ENCODE measurements at places on chromosomes 1 and 21.

DNA sequence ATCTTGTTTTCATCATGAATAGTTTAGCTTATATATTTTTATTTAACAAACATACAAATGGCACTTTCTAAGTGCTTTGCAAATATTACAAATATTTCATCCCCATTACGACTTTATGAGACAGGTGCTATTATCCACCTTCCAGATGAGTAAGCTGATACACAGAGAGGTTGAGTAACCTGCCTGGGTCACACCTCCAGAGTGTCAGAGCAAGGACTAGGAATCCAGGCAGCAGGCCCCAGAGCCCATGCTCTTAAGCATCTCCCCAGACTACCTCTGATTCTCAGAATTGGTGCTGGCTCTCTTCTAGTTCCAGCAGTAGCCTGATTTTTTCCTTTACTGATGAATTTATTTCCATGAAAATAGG lies 40.0 kb downstream of the EPHB2 start:
- no peak for DNase-seq

- no peak for DNase-seq
Observed at GRCh38 chr1:181778640-181779260, 282.8 kb downstream of the ZNF648 start.

DNA sequence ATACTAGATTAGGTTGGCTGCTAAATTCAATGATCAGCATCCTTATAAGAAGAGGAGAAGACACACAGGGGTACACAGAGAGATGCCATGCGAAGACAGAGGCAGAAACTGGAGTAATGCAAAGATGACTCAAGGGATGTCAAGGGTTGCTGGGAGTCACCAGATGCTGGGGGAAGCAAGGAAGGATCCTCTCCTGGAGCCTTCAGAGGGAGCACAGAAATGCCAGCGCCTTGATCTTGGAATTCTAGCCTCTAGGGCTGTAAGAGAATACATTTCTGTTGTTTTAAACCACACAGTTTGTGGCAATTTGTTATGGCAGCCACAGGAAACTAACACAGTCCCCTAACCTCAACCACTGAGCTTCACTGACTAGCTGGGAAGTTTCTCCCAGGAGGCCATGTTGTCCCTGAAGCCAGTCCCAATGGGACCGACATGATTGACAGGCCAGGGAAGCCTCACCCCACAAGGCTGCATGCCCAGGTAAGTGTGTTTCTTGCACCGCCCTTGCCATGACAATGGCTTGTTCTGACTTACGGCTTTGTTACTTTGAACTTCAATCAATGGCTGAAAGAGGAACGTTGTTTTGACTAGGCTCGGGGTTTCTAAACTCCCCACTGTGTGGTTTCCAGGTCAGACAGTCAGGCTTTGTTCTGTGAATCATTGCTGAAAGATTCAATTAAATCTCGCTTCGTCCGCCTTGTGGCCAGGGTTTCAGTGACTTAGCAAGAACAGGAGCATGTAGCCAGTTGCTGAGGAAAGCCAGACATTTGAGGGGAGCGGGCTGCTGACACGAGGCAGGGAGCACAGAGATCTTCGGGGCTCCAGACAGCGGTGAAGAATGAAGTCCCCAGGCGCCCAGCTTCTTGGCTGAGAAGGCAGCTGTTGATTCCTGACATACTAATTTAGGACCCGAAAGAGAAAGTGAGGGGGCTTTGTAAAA lies 62.3 kb downstream of the RUNX1 start:
- peak; percentile 88 for DNase-seq

DNA sequence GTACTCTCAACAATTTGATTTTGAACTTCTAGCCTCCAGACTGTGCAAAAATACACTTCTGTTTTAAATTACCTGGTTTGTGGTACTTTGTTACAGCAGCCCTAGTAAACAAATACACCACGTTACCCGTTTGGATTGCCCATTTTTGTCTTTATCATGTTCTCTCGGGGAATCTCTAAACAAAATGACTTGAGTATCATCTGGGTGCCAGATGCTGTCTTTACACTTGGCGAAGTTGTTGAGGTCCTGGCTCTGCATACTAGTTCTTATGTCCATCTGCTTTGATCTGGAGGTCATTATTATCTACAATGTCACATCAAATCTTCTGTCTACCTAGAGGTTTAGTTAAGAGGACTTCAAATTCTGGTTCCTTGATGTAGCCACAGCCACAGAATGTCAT lies 142.4 kb upstream of the NRIP1 start:
- no peak for DNase-seq

- no peak for DNase-seq
Observed at GRCh38 chr21:45253180-45253579, 34.5 kb downstream of the POFUT2 start.

DNA sequence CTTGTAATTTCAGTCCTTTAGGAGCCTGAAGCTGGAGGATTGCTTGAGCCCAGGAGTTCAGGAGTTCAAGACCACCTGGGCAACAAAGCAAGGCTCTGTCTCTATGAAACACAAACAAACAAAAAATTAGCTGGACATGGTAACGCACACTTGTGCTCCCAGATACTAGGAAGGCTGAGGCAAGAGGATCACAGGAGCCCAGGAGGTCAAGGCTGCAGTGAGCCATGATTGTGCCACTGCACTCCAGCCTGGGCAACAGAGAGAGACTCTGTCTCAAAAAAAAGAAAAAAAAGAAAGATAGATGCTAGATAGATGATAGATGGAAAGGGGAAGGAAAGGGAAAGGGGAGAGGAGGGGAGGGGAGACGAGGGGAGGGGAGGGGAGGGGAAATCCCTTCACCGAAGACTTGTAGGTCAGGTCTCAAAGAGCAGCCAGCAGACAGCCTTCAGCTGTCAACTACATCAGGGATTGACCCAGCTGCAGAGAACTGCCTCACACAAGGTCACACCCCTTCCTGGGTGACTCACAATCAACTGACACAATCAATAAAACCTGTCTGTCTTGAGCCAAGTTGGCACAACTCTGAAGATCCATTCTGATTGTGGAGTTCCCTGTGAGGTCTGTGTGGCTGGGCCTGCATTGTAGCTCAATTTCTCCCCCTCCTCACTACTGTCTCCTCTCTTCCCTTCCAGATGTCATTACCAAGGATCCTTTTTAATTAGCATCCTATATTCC lies 200.6 kb downstream of the RGS7 start:
- no peak for DNase-seq

DNA sequence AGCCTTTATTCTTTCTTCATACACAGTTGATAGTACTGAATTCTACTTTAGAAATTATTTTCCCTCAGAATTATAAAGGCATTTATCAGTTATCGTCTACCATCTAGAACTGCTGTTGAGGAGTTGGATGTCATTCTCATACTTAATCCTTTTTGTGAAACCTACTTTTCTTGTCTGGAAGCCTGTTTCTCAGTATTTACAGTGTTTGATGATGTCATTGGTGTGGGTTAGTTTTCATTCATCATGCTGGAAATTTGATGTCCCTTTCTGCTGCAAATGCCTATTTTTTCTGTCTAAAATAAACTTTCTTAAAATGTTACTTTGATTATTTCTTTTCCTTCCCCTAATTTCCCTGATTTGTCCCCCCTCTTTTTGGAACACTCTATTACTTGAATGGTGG lies 22.8 kb upstream of the ZNF281 start:
- DNase-seq = no peak

DNA sequence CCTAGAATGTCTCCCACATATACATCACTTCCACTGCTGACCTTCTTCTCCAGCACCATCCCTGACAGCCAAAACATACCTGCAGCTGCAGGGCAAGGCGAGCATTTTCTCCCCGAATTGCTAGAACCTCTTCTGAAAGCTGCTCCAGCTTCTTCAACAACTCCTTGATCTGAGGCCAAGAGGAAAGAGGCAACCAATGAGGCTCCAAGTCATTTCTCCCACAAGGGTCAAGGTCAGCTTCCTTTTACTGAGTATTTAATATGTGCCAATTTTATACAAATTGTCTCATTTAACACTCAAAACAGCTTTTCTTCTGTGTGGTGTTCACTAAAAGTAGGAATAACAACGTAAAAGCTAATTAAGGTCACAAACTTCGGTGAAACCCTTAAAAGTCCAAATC lies 9.4 kb upstream of the PIAS3 start:
- no peak for DNase-seq

DNA sequence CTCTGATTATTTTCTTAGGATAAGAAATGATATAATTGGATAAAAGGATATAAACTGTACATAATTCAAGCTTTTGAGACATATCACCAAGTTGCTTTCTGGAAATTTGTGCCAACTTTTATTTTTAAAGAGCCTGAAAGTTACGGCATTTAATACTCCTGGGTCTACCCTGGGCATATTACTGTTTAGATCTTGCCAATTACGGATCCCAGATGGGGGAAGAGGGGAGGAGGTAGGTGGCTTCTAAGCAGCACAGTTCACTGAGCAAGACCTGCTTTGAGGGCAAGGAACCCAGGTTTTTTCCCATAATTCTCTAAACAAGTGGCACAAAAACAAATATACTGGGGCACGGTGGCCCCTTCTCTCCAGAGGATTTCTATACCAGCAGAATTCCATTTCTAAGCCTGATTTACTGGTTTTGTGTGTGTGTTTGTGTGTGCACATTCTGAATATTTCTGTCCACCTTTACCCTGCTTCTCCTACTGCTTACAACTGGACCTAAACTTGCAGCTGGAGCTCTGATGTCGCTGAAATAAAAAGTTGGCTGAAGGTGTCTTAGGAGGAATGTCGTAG lies 76.7 kb downstream of the LAMC2 start:
- no peak for DNase-seq

DNA sequence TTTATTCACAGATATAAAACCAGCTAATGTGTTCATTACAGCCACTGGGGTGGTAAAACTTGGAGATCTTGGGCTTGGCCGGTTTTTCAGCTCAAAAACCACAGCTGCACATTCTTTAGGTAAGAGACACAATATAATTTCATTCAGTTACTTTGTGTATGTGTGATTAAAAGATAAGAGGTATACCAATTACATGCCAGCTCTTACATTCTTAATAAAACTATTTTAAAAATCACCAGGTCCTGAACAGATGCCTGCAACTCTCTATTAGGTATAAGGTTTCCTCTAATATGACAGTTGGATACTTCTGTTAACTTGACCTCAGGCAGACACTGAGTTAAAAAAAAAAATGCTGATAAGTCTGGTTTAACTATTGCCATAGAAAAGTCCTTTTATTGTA lies 122.1 kb downstream of the NEK7 start:
- DNase-seq = no peak

GRCh38 chr1:32703479-32704291 lies 1.1 kb upstream of the SYNC start:
- no peak for DNase-seq

DNA sequence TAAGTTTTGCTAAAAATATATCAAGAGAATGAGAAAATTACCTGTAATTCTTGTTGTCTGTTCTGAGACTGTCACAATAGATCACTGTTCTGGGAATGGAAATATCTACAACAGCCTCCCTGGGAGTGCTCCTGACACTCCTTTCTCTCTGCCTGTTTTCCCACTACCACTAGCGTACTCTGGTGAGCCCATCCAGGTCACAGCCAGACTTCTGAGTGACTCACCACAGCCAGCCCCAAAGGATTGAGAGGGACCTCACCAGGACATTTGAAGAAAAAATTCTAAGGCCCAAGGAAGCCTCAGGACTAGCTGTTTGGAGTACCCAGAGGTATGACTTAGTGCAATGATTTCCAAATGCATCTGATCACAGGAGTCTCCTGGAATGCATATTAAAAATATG lies 39.0 kb upstream of the TADA1 start:
- no peak for DNase-seq

GRCh38 chr1:153649137-153649862 lies 9.2 kb upstream of the SNAPIN start:
- DNase-seq = no peak

GRCh38 chr21:36075171-36075570 lies 5.3 kb downstream of the CBR1 start:
- DNase-seq = no peak

- no peak for DNase-seq
Observed at GRCh38 chr1:2291577-2291976, 63.5 kb downstream of the SKI start.

GRCh38 chr1:58881471-58881994 lies 97.7 kb upstream of the JUN start:
- DNase-seq = no peak

GRCh38 chr1:183178545-183178944 lies 7.5 kb upstream of the LAMC2 start:
- DNase-seq = no peak
